ENCODE measurements at places on chromosomes 3 and 15. TPM values are rescaled to one million over a fixed set of nuclear protein-coding genes. Genes with fewer than 3 reads are reported as not detected.

Gene ENTPD3
- total RNA-seq: not detected

DNA sequence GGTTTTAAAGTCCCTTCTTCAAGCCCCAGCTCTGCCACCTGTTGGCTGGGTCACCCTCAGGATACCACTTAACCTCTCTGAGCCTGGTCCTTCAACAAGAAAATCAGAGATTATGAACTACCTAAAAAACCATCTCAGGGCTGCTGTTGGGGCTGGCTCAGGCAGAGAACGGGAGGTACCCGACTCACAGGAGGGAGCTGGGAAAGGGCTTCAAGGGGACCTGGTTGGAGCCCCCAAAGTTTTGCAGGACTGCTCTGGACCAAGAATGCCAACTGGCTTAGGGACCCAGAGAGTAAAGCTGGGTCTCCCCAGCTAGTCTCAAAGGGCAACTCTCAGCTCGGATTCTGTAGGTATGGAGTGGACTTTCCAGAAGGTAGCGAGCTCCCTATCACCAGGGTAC lies 41.5 kb downstream of the WNT7A start:
- H3K4me1 ChIP-seq: peaks cover 62% of the 10 kb centered on the region
- no peaks in the 10 kb centered on the region for H3K36me3 ChIP-seq
- H3K27me3 ChIP-seq: no peaks in the 10 kb centered on the region

GRCh38 chr15:78264304-78265136 lies at the start of gene DNAJA4:
Gene DNAJA4 (plus strand): TSS chr15:78264562. CDS start chr15:78264764, 202 bp downstream.
- peaks cover 6% of the 10 kb centered on the region for H3K4me1 ChIP-seq
- H3K36me3 ChIP-seq: no peaks in the 10 kb centered on the region
- H3K27ac ChIP-seq: no peak within 1 kb of the TSS
- H3K27me3 ChIP-seq: no peaks in the 10 kb centered on the region

DNA sequence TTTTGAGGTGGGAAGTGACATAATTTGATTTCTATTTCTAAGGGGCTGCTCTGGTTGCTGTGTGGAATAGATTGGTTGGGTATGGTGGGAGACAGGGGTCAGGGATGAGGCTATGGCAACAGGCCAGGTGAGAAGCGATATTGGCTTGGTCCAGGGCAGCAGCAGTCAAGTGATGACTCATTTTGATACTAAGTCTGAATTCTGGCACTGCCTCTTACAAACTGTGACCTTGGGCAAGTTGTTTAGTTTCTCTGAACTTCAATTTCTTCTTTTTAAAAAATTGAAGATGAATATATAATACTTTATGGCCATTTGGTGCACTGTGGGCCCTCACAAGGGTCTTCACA lies 40.4 kb upstream of the CLSTN2 start:
- H3K27me3 ChIP-seq: no peaks in the 10 kb centered on the region
- H3K36me3 ChIP-seq: no peaks in the 10 kb centered on the region
- no peaks in the 10 kb centered on the region for H3K4me1 ChIP-seq

- H3K4me3 ChIP-seq: no peak overlapping the region
- no peaks in the 10 kb centered on the region for H3K4me1 ChIP-seq
- no peak overlapping the region for H3K27ac ChIP-seq
Measured at GRCh38 chr3:57852896-57853295, 96.8 kb downstream of the SLMAP start.

- no peaks in the 10 kb centered on the region for H3K4me1 ChIP-seq
- no peak overlapping the region for H3K4me3 ChIP-seq
- no peak for DNase-seq
- H3K36me3 ChIP-seq: no peaks in the 10 kb centered on the region
- H3K27me3 ChIP-seq: peaks cover 52% of the 10 kb centered on the region
- H3K27ac ChIP-seq: no peak overlapping the region
Measured at GRCh38 chr3:10453431-10454163, 51.8 kb downstream of the ATP2B2 start.

DNA sequence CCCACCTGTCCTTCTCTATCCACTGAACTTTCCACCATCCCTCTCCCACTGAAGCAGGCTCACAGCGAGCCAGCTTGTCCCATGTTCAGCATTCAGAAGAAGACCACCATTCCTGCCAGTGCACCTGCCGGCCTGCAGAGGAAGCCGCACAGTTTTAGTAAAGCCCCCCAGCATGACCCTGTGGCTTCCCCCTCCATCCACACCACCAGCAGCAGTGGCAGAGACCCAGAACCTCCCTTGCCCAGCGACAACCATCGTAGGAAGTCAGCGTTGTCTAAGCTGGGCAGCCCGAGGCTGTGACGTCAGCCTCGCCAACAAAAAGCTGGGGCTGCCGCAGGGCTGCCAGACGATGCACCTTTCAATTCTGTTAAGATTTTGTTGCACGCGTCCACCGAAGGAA lies 66.6 kb upstream of the TAMM41 start:
- H3K4me3 ChIP-seq: no peak overlapping the region
- H3K27me3 ChIP-seq: peaks cover 100% of the 10 kb centered on the region
- H3K4me1 ChIP-seq: no peaks in the 10 kb centered on the region
- H3K36me3 ChIP-seq: no peaks in the 10 kb centered on the region
- no peak overlapping the region for H3K27ac ChIP-seq

Gene VEPH1
- 4.0 TPM for total RNA-seq

DNA sequence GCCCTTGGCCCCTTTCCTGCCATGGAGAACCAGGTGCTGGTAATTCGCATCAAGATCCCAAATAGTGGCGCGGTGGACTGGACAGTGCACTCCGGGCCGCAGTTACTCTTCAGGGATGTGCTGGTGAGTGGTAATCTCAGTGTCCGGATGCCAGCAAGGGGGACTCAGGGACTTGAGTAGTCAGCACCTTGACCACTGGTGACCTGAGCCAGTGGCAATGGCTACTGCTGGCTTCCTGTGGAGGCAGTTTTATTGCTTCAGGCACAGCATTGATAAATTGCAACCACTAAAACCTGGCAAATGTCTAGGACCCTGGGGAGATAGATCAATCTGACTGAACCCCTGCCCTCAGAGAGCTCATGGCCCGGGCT lies 830 bp downstream of the MAP2K5 start:
- H3K4me3 ChIP-seq: peak overlapping the region; percentile 82
- no peak for DNase-seq
- no peaks in the 10 kb centered on the region for H3K36me3 ChIP-seq
- no peaks in the 10 kb centered on the region for H3K27me3 ChIP-seq

Gene WDR6
- 159 TPM for total RNA-seq

DNA sequence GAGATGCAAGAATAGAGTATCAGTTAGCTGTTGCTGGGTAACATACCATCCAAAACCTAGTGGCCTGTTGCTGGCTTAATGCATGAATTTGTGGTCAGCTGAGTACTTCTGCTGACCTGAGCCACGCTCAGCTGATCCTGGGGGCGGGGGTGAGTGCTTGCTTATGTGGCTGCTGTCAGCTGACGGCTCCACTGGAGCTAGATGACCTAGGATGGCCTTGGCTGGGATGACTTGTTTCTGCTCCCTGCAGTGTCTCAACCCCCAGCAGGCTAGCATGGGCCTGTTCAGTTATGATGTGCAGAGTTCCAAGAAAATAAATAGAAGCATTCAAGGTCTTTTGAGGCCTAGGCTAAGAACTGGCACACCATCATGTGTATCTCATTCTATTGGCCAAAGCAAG lies 63.9 kb downstream of the FBLN2 start:
- no peak for DNase-seq
- H3K4me3 ChIP-seq: no peak overlapping the region
- peaks cover 8% of the 10 kb centered on the region for H3K27me3 ChIP-seq

Gene SYNM
- total RNA-seq: 2.4 TPM

GRCh38 chr3:46864061-46864881 lies 1.0 kb upstream of the MYL3 start:
- H3K27me3 ChIP-seq: no peaks in the 10 kb centered on the region
- H3K27ac ChIP-seq: no peak overlapping the region
- H3K4me1 ChIP-seq: no peaks in the 10 kb centered on the region
- no peak for DNase-seq

DNA sequence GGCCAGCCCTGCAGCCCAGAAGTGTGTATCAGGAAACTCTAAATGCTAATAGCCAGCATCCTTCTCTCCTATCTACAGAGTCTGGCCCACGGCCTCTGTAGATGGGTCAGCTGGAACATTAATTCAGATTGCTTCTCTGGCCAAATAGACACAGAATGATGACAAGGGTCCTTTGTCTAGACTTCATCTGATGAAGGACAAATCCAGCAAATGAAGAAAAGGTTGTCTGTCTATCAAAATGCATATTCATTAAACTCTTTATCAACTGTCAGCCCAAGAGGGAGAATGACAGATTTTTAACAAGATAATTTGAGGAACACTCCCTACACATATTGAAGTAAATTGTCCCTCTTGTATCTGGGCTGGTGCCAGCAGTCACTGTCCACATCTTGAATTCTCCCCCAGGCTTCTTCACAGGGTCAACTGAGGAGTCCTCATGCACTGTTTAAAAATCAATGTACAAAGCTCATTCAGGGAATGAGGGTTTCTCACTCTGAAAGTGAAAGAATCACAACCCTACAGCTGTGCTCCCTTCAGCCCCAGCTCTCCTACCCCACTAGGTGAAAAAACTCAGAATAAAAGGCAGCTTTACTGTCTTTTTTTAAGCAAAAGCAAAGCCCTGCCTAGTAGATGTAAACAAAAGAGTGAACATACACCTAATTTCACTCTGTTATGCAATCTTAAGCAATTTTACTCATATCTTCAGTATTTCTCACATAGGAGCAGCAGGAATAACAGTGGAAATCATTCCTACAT lies 507.7 kb downstream of the IGSF11 start:
- no peaks in the 10 kb centered on the region for H3K27me3 ChIP-seq
- no peak for DNase-seq
- no peak overlapping the region for H3K27ac ChIP-seq
- no peaks in the 10 kb centered on the region for H3K36me3 ChIP-seq
- no peaks in the 10 kb centered on the region for H3K4me1 ChIP-seq
- H3K4me3 ChIP-seq: no peak overlapping the region

All from PC-9 (cell line).